AG04449 (cell line): ENCODE measurements at places on chromosomes 13 and 19.

DNA sequence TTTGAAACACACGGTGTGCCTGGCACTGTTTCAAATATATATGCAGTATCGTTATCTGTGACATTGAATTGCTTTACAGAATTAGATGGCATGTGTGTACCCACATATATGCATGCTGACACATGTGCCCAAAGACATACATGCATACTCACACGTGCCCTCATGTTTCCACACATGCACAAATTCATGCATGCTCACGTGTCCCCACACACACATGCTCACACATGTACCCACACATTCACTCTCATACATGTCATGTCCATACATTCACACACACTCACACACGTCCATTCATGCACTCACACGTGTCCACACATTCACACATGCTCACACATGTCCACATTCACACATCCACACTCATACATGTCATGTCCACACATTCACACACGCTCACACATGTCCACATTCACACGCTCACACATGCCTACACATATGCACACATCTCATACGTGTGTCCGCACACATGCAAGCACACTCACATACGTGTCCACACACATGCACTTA lies 17.9 kb upstream of the C13orf46 start:
- DNase-seq: no peak

DNA sequence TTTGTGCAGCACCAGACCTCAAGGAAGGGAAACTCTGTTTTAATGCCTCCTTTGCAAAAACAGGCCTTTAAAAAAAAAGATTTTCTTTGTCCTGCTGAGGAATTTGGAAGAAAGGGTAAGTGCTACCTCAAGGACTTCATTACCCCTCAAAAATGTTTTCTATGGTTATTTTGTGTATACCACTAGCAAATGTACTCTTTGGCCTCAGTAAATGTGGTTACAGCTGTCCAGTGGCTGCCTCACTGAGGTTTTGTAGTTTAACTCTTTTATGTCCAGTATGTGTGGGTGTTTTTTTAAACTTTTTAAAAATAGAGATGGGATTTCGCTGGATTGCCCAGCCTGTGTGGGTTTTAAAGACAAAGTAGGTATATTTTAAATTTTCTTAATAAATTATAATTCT lies 42.2 kb upstream of the TSC22D1 start:
- DNase-seq: no peak

DNA sequence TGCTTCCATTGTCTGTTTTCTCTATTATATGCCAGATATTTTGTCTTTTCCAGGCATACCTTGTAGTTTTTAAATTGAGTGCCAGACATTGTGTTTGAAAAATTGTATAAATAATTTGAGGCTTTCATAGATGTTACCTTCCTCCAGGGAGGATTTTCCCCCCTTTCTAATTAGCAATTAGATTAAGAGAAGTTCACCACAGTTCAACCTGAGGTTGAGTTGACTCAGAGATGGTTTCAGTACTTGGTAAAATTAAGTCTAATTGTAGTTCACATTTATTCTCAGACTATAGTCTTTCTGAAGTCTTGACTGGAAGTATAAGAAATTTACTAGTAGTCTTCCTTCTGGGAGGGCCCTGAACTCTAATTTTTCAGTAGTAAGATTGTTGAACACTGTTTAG lies 104.1 kb upstream of the SCEL start:
- DNase-seq: no peak

- DNase-seq: no peak
These were observed 1.2 kb upstream of the LENG9 start for GRCh38 chr19:54464630-54465425.

- DNase-seq: no peak
These were observed 11.8 kb upstream of the LILRA2 start for GRCh38 chr19:54561840-54562239.

GRCh38 chr19:50324331-50324730 lies 4.8 kb downstream of the KCNC3 start:
- DNase-seq: no peak

DNA sequence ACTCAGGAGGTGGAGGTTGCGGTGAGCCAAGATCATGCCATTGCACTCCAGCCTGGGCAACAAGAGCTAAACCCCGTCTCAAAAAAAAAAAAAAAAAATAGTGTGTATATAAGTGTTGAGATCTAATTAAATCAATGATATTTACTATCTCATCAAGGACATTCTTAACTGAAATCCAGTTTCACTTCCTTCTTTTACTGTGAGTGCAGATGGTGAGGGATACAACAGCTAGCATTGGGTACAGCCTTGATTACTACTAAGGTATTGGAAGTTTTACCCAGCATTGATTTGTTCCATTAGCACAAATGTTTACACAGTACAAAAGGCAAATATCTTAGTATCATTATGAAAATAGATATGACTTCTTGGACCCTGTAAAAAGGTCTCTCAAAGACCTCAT lies 546.6 kb downstream of the KCTD12 start:
- no peak for DNase-seq

GRCh38 chr13:61253105-61253877 lies 162.4 kb downstream of the PCDH20 start:
- no peak for DNase-seq

- peak; percentile 28 for DNase-seq
These were observed 82.4 kb downstream of the PIBF1 start for GRCh38 chr13:72864142-72865011.

DNA sequence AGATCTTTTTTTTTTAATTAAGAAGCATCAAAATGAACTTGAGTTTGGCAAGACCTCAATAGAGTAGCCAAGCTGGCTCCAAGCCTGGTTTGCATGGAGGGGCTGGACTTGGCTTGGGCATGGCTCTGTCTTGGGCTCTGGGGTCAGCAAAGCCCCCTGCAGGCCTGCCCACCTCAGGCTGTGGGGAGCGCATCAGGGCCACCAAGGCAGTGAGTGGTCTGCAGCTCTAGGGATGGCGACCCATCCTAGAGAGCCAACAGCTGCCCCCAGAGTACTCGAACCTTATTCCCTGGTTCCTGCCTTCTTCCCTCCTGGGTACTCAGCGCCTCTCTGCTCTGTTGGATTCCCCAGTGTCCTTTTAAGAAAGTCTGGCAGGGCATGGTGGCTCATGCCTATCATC lies 5.4 kb upstream of the CHST8 start:
- DNase-seq: no peak

- no peak for DNase-seq
These were observed 8.5 kb upstream of the CA11 start for GRCh38 chr19:48654299-48655059.

DNA sequence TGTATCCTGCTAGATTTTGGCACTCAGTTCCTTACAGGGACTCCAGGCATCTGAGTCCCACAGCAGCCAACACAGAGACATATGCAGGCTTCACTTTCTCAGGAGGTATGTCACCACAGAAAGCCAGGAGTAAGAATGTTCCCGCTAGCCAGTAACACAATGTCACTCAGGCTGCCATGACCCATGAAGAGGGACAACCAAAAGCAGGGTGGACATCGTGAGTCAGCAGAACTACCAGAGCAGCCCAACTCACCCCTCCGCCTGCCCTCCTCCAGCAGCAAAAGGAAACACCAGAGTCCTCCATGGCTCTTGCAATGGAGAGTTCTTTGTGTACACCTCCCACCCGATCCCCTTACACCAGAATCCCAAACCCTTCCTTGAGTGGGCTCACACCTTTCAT lies 95.4 kb downstream of the CRYL1 start:
- DNase-seq: no peak

DNA sequence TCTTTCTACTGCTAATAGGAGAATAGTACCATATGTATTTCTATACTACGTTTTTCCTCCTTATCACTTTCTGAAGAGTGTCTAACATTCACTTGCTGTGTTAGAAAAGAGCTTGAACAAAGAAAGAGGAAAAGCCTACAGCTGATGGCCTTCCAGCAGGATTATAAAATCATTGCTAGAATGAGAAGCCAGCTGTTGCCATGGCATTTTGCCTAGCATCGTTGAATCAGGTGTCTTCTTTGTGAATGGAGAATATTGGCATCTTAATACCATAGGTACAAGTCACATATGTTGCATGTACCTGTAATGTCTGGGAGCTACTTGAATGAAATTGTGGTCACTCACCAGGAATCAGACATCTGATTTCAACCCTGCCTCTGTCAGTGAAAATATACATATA lies 1174.9 kb downstream of the PCDH17 start:
- DNase-seq: no peak

- DNase-seq: peak; percentile 57
These were observed 122.0 kb downstream of the ENOX1 start for GRCh38 chr13:43664700-43665191.

DNA sequence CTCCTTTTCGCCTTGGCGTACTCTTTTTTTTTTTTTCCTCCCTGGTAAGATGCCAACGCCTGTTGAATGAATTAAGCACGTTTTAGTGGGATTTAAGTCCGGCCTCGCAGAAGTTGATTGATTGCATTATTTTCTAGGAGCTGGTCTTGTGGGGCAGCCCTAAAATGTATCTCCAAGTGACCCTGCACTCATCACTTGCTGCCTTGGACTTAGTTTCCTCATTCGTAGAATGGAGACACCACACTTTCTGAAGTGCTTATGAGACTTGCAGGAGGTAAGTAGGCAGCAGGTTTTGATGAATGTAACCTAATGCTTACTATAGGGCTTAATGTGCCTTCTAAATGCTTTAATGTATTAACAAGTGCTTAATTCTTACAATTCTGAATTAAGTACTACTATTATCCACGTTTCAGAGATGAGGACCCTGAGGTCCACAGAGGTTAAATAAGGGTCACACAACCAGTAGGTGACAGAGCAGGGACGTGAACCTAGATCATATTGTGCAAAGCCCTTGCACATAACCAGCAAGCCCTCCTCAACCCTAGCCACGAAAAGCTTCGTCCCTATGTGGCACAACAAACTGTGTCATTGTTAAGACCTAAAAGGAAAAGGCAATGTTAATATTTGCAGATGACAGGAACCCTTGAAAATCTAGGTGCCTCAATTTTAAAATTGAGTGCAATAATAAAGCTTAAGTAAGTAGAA lies 514 bp upstream of the ARGLU1 start:
- no peak for DNase-seq

GRCh38 chr13:29923554-29924481 lies 73.4 kb upstream of the UBL3 start:
- DNase-seq: peak; percentile 97

GRCh38 chr19:633786-634639 lies 676 bp upstream of the POLRMT start:
- no peak for DNase-seq
